Stimulated activated CD4-positive, alpha-beta T cell treated with anti-CD3 and anti-CD28 coated beads, Interleukin-15, amount 100 ng/mL, for 1 hour (primary cell): ENCODE measurements at places on chromosomes 11 and 22.

- no peak for DNase-seq
These were observed 25.5 kb upstream of the NNMT start for GRCh38 chr11:114270531-114271270.

GRCh38 chr22:32622004-32622743, 147.6 kb downstream of the FBXO7 start:
- no peak for DNase-seq

DNA sequence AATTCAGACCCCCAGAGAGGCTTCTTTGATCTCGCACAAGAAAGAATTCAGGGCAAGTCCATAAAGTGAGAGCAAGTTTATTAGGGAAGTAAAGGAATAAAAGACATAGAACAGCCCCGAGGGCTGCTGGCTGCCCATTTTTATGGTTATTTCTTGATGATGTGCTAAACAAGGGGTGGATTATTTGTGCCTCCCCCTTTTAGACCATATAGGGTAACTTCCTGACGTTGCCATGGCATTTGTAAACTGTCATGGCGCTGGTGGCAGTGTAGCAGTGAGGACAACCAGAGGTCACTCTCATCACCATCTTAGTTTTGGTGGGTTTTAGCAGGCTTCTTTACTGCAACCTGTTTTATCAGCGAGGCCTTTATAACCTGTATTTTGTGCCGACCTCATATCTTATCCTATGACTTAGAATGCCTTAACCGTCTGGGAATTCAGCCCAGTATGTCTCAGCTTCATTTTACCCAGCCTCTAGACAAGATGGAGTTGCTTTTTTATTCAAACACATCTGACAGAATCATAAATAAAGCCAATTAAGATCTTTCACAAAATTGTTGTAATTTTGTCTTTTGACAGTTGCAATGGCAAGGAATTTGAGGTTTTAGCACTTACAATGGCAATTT, 7.6 kb downstream of the DDIAS start:
- DNase-seq = no peak

DNA sequence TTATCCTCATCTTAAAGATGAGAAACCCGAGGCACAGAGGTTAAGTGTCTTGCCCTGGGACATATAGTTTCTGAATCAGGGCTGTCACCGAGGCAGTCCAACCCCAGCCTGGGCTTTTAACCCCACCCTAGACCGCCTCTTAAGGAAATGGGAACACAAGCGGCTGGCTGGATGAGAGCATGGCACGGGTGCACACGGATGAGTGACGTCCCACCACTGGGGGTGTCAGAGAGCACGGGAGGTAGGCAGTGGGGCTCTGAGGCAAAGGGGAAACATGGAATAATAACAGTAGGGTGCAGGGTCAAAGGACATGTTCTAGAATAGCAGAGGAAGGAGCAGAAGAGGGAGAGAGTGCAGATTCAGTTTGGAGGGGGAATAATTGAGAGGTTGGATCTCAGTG, 22.3 kb downstream of the PPFIBP2 start:
- no peak for DNase-seq

DNA sequence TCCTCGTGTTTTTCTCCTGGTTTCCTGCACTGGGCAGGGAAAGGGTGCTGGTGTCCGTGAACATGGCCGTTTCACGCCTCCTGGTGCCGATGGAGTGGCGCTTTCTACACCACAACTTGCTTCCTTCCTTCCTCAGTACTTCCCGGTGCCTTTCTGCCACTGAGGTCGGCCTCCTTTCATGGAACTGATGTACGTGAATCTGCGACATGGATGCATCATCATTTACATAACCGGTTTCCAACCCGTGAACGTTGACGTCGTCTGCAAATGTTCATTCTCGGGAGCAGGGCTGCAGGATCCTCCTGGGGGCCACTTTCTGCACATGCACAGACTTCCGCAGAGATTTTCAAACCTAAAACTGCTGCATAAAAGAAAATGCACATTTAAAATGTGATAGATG, 474.4 kb downstream of the BRD1 start:
- no peak for DNase-seq

GRCh38 chr22:49761836-49762235, 65.8 kb downstream of the BRD1 start:
- no peak for DNase-seq

- no peak for DNase-seq
These were observed 121.7 kb upstream of the CHORDC1 start for GRCh38 chr11:90344546-90344945.

GRCh38 chr22:37545703-37546436, 14.4 kb upstream of the CDC42EP1 start:
- no peak for DNase-seq

- DNase-seq = no peak
These were observed 86.0 kb downstream of the RPS6KA4 start for GRCh38 chr11:64444838-64445441.

GRCh38 chr11:86717817-86718501, 45.5 kb upstream of the ME3 start:
- no peak for DNase-seq

DNA sequence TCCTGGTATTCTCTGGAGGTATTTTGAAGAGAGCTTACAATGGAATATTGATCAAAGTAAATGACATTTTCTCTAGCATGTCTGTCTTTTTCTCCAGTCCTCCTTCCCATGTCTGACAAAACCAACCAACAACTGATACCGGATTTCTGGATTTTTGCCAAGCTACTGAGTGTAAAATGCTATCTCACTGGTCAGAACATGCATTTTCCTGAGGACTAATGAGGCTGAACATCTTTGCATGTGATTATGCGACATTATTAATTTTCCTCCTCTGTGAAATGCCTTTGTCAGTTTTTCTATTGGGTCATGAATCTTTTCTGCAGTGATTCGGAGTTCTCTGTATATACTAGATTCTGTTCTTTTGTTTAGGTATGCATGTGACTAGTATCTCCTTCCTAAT, 51.4 kb downstream of the CDON start:
- no peak for DNase-seq

DNA sequence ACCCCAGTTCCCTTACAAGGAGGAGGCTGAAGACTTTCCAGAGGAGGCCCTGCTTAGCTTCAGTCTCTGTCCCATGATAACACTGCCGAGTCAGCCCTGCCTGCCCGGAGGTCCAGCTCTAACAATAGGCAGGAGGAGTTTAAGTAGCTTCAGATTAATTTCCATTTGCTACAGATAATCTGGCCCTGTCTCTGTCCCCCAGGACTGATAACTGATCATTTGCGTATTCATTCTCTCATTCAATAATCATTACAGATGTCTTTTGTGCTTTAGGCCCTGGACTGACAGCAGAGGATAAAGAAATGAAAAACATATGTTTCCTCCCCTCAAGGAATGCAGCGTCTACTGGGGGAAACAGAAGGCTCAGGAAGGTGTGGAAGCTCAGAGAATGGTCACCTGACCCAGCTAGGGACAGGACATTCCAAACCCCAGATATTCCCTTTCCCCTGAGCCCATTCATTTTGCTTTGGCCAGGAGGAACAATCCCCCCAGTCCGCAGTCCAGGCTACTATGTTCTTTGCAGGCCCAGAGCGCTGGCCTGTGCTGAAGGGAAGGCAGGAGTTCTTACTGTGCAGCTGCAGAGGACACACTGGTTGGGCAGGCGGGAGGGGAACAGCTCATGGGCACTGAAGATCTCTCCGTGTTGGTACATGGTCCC, 20.8 kb downstream of the CHRDL2 start:
- no peak for DNase-seq

DNA sequence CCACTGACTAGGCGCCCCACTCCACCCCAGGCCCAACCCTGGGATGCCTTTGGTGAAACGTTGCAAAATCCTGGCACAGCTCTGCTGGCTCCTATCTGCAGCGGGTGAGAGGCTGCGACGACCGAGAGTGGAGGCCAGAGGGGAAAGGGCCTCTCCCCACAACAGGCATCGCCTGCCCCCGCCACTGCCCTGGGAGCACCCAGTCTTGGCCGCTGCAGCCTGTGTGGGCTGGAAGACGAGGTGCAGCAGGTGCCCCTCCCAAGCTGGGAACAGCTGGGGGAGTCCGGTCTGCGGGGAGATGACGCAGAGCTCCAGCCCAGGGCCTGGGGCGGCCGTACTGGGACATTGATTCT, 4.2 kb upstream of the PIM3 start:
- no peak for DNase-seq

GRCh38 chr22:30056015-30056414, 24.2 kb upstream of the HORMAD2 start:
- DNase-seq = no peak

- no peak for DNase-seq
These were observed 1.2 kb upstream of the MICALL1 start for GRCh38 chr22:37904572-37905533.

DNA sequence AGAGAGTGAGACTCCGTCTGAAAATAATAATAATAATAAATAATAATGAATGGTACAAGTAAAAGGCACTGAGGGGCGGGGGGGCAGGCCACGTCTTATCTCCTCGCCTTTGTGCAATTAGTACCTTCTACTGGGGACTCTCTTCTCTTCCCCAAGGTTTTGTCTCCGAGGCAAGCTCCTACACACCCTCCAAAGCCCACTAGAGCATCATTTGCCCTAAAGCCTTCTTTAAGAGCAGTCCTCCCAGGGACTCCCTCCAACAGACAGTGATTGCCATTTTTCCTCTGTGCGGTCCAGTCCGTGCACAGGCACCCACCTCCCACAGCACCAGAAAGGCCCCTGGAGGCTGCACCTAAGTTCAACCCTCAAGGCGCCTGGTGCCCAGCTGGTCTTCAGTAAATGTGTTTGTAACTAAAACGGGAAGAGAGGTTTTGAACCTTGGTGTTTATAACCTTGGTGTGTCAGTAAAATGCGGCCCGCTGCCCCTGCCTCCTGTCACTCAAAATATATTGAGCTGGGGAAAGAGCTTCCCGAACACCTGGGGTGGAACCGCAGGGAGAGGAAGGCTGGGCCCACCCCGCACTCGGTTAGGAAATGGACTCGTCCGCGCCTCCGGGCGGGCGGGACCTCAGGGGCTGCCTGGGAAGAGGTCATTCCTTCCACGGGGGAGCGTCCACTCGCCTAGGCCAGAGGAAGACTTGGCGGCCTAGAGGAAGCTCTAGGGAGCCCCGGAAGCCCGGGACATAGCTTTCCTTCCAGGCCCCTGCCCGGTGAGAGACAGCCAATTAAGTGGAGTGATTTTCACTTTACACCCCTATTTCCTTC, 4.7 kb upstream of the KDELR3 start:
- no peak for DNase-seq

DNA sequence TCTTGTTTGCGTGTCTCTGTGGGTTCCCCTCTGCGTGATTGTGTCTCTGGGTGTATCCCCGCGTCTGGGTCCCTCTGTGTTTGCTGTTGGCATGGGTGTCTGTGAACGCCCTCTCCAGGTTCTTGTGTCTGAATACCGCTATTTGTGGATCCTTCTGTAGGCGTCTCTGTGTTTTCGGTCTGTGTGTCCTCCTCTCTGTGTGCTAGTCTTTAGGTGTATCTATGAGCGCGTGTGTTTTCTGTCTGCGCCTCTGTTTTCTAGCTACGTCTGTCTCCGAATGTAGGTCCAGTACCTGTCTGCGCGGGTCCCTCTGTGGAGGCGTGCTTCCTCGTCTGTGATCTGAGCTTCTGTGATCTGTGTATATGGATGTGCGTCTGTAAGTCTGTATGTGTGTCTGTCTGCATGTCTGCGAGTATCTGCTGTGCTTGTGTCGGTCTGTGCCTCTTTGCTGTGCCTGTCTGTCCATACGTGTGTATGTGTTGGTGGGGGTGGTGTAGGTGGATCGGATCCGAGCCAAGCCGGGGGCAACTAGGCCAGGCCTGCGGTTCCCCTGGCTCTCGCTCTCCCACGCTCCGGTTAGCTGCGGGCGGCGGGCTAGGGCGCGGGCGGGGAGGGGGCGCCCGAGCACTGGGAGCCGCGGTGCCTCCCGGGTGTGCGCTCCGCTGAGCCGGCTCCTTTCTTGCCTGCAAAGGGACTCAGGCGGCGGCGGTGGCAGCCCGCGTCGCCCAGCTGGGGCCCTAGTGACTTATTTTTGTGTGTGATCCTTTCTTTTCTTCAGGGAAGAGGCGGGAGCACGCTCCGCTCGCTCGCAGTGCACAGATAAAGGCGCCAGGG, 105.3 kb upstream of the E2F8 start:
- DNase-seq = no peak

GRCh38 chr22:50202130-50202666, 1.4 kb downstream of the SELENOO start:
- no peak for DNase-seq

DNA sequence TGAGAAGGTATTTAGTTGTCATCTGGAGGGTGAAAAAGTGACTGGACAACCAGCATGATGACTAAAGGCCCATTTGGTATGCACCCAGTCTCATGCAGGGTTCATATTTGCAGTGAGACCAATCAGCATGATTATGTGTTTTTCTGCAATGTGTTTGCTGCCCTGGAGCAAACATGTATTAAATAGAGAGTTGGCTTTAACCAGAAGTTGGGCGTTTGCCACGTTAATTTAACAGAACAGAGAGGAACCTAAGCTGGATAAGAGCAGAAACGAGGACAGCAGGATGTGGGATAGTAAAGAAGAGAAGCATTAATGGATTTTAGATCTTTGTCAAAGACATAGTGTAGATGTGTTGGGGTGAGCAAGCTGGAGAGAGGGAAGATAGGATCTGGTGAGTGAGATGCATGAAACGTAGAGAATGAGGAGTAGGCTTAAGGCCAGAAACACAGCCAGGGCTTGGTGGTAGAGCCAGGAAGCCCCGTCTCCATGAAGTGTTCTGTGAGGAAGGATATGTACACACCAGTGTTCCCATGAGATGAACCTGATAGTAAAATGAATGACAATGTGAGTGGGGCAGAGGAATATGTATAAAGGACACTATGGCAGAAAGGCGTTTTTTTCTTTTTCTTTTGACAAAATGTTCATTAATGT, 164.0 kb upstream of the PDGFD start:
- no peak for DNase-seq

DNA sequence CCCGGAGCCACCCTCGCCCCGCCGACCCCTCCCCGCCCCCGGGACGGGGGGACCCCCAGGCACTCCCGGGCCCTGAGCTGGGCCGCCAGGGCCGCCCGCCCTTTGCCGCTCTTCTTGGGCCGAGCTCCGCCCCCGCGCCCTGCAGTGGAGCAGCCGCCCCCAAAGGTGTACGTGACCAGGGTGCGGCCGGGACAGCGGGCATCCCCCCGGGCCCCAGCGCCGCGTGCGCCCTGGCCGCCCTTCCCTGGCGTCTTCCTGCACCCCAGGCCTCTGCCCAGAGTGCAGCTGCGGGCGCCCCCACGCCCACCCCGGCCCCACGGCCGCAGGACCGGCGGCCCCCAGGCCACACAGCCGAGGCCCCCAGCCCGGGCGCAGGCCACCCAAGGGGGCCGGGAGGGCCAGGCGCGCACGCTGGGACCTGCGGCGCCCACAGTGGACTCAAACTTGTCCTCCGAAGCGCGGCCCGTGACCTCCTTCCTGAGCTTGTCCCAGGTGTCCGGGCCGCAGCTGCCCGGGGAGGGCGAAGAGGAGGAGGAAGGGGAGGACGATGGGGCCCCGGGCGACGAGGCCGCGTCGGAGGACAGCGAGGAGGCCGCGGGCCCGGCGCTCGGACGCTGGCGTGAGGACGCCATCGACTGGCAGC, 7.4 kb downstream of the B4GALNT4 start:
- no peak for DNase-seq

GRCh38 chr11:128535468-128536457, 51.6 kb downstream of the ETS1 start:
- DNase-seq = no peak

DNA sequence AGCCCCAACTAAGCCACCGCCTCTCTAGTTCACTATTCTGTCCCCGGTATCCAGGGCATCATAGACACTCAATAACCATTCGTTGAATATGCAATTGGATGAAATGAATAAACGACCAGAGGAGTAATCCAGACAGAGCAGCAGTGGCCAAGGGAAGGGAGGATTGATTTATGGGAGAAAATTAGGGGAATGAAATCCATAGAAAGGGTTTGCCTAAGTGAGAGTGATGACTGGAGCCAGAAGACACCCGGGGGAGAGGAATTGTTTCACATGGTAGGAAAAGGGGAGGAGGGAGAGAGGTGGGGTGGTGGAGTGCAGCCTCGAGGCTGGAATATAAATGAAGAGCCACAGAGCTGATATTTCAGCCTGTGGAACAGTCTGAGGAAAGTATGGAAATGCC, 168.2 kb downstream of the COMMD9 start:
- no peak for DNase-seq
